ENCODE measurements at places on chromosomes 5 and 9. TPM values are rescaled to one million over a fixed set of nuclear protein-coding genes. Genes with fewer than 3 reads are reported as not detected.

ANXA2R gene
- total RNA-seq = 3.1 TPM

FNIP1 gene
- total RNA-seq = 97.8 TPM

SLC6A19 gene
- not detected for total RNA-seq

CYLC2 gene
- total RNA-seq = not detected

ST8SIA4 gene
- 0.26 TPM for total RNA-seq

CCDC192 gene
- not detected for total RNA-seq

HBEGF gene
- total RNA-seq = 1.8 TPM

BAAT gene
- not detected for total RNA-seq

SLC45A2 gene
- under 0.01 TPM for total RNA-seq

ANKRD33B gene
- total RNA-seq = 7.8 TPM

DNA sequence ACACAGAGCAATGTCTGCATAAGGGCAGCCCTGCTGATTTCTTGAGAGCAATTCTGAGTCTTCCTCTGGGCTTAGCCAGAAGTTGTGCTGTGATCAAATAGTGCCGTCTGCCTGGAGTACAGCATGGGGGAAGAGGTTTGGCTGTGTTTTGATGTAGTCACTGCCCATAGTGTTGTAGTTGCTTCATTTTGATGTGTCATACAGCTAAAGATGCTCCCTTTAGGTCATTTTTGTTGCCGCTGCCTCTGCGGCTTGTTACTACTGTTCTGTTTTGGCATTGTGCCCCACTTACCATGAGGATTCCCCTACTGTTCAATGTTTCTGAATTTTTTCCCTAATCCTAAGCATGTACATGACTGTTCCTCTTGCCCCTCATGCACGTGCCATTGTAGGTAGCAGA, 23.0 kb downstream of the SLC36A1 start:
- peak; percentile 50 for DNase-seq

DNA sequence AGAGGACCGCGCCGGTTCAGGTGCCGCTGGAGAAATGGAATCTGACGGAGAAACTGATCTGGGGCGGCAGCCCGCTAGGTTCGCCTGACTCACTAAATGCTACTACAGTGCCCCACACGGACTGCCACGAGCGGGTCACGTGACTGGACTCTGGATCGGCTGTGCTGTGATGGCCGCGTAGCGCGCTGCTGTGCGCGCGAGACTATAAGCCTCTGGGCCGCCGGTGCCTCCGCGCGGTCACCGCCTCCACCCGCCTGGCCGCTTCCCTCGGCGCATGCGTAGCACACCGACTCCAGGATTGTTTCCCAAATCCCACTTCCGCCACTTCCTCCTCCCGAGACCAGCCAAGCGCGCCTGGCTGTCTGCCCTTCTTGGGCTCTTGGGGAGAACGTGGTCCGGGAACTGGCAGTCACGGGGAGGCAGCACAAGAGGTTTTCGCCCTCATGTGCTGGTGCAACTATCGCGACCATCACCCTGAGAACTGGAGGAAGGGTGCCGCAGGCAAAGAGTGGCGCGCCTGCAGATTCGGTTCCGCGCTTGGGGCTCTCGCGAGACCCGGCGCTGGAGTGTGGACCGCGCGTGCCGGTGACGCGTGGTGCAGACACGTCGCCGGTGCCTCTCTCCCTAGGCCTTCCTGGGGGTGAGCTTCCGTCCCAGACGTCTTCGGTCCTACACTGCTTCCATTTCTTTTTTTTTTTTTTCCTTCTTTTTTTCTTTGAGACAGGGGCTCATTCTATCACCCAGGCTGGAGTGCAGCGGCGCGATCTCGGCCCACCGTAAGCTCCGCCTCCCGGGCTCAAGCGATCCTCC, 35.8 kb upstream of the GLDC start:
- DNase-seq = peak; percentile 97

GRCh38 chr9:97944612-97945011, 6.6 kb upstream of the HEMGN start:
- DNase-seq = no peak

DNA sequence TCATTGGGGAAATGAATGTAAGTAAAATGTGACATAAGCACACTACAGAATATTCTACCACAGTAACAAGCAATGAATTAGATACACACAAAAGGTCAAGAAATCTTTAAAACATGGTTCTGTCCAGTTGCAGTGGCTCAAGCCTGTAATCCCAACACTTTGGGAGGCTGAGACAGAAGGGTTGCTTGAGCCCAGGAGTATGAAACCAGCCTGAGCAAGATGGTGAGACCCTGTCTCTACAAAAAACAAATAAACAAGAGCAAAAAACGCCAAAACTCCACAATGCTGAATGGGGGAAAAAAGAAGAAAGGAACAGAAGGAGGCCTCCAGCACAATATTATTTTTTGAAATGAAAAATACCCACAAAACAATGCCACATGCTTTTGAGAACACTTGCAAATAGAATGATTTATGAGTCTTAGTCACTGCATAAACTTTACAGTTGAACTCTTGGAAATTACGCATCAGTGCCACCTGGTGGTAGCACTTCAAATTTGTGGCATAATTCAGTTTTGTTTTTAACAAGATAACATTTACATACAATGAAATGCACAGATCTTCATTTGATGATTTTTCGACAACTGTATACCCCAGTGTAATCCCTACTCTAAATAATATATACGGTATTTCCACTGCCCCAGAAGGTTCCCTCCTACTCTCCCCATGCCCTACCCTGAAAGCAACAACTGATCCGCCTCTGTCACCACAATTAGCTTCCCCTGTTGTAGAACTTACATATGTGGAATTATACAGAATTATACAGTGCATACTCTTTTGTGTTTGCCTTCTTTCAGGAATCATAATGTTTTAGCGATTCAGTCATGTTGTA, 14.4 kb upstream of the SPINK4 start:
- DNase-seq = peak; percentile 90

- no peak for DNase-seq
Observed at GRCh38 chr5:101024299-101024698, 121.2 kb upstream of the ST8SIA4 start.

DNA sequence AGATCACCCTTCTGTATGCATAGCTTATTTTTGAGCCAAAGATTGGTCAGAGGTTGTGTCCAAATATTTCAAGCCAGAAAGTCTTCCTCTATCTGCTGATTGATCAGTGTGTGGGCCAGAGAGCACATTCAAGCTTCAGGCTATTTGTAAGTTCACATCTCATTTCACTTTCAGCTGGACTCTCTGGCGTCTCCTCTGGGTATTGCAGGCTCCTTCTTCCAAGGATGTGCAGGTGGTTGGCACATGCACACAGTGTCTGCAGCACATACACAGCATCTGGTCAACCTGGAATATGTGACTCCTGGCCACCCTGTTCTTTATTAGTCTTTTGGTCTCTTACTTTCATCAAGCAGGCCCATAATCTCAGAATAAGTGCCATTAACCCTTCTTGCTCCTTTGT, 516.1 kb downstream of the ANXA1 start:
- no peak for DNase-seq

DNA sequence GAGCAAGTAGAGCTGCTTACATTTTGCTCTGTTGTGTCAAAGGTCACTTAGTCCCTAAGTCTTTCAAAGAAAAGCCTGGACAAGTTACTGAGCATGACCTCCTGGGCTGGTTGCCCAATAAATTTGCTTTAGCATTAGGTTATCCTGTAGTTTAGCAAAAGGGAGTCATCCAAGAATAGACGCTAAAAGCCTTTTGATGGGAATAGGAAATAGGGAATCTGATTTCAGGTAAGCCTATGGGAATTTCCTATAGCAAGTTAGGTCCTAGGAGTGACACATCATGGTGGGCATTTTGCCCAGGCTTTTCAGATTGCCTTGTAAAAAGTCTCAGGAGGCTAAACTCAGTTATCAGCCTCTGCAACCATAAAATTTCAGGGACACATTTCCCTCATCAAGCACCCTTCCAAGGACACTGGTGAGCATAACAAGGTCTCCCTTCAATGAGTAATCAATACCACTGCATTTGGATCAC, 67.6 kb upstream of the RANBP3L start:
- DNase-seq = peak; percentile 68

- DNase-seq = no peak
Observed at GRCh38 chr5:154157483-154158378, 32.8 kb upstream of the GALNT10 start.

DNA sequence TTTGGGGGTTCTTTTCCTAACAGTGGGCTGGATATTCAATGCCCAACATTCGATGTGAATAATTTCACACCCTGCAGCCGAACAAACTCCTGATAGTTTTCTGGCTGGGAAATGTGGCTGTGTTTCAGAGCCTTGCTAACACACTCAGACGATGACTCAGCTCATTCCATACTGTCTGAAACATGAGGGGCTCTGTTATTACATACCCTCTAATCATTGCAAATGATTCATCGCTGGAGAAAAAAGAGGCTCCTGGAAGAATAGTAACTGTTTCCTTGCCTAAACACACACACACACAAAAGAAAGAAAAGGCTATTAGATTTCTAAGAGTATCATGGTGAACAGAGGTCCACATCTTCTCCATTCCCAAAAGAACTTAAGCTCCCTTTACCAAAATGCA, 75.8 kb downstream of the OXCT1 start:
- peak; percentile 93 for DNase-seq

DNA sequence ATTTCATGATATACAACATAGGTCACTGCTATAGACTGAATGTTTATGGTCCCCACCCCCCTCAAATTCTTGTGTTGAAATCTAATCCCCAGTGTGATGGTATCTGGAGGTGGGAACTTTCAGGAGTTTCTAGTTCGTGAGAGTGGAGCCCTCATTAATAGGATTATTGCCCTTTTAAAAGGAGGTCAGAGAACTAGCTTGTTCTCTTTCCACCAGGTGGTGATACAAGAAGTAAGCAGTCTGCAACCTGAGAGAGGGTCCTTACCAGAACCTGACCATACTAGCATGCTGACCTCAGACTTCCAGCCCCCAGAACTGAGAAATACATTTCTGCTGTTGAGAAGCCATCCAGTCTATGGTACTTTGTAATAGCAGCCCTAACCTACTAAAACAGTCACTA, 33.3 kb downstream of the TMEM161B start:
- no peak for DNase-seq
